ENCODE measurements at places on chromosomes 13 and 19.

DNA sequence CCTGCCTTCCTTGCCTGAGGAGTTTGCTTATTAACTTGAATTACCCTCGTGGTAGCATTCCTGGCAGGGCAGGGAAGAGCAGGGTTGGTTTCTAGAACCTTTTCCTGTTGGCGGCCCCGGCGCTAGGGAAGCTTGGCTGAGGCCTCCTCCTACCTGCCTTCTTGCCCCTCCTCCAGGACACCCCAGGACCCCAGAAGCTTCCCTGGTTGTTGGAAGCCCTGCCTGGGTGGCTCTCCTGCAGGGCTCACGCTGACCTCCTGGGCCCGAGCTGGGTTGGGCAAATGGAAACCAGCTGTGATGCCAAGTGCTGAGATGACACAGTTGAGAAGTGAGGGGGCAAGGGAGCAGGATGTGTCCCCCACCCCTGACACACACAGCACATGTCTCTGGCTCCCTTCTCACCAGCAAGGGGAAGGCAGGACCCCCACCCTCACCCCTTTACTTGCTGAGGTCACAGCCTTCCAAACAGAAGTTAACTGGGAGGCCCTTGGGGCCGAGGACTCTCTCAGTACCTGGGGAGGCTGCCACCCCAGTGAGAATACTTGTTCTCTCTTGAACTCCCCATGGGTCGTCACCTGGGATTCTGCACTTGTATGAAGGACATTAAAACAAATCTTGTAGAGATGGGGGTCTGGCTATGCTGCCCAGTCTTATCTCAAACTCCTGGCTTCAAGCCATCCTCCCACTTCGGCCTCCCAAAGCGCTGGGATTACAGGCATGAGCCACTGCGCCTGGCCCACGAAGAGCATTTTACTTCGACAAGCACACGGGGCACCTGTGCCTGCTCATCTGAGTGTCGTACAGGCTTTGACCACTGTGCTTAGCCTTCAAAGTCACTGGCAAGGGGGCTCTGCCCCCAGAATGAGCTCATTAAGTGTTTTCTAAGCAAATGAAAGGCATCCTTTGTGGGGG, 10.5 kb downstream of the CEBPA start:
- DNase-seq: no peak

DNA sequence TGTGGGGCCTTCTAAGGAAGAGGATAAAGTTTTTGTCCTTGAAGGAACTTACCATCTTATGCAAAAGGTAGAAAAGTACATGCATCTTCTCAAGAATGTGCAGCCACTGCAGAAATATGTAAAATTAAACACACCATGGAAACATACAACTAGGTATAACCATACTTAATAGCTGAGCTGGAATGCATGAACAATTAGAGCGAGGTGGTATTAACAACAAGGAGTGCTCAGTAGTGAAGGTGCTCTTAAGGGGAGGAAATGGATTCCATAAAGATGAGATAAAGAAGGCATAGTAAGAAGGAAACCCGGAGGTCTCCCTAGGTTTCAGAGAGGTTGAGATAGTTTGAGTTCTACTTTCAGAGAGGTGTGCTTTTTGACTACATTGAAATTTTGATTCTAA, 415.9 kb downstream of the NDFIP2 start:
- no peak for DNase-seq

GRCh38 chr13:110403721-110404120, 96.6 kb downstream of the COL4A2 start:
- DNase-seq: no peak

DNA sequence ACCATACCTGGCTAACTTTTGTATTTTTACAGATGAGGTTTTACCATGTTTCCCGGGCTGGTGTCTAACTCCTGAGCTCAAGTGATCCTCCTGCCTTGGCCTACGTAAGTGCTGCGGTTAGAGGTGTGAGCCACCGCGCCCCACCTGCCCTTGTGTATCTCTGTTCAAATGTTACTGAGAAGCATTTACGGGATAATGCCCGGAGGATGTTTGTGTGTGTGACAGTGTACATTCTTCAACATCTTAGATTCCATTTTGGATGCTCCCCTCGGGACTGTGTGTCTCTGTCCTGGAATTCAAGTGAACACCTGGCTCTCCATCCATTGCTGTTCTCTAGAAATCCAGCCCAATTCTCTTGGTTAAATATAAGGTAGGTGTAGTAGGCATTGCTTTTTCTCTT, 93.7 kb downstream of the NLRP12 start:
- DNase-seq: no peak

GRCh38 chr13:112994084-112994780, 25.2 kb downstream of the MCF2L start:
- DNase-seq: no peak

GRCh38 chr13:40272776-40273139, 393.7 kb downstream of the FOXO1 start:
- no peak for DNase-seq

DNA sequence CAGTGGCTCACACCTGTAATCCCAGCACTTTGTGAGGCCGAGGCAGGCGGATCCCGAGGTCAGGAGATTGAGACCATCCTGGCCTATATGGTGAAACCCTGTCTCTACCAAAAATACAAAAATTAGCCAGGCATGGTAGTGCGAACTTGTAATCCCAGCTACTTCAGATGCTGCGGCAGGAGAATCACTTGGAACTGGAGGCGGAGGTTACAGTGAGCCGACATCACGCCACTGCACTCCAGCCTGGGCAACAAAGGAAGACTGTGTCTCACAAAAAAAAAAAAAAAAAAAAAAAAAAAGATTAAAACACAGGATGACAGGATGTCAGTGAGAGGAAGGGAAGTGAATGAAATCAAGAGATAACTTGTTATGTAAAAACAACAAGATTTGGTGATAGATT, 1158.5 kb downstream of the PCDH9 start:
- DNase-seq: no peak

DNA sequence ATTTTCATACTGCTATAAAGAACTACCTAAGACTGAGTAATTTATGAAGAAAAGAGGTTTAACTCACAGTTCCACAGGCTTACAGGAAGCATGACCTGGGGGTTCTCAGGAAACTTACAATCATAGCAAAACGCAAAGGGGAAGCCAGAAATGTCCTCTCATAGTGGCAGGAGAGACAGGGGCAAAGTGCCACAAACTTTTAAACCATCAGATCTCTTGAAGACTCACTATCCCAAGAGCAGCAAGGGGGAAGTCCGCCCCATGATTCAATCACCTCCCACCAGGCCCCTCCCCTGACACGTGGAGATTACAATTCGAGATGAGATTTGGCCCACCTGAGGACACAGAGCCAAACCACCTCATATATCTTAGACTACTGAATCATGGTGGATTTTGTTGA, 198.7 kb downstream of the KCTD12 start:
- DNase-seq: no peak

GRCh38 chr19:58586133-58586765, 13.1 kb upstream of the MZF1 start:
- DNase-seq: no peak

GRCh38 chr19:1284979-1285736, 515 bp upstream of the EFNA2 start:
- DNase-seq: no peak

DNA sequence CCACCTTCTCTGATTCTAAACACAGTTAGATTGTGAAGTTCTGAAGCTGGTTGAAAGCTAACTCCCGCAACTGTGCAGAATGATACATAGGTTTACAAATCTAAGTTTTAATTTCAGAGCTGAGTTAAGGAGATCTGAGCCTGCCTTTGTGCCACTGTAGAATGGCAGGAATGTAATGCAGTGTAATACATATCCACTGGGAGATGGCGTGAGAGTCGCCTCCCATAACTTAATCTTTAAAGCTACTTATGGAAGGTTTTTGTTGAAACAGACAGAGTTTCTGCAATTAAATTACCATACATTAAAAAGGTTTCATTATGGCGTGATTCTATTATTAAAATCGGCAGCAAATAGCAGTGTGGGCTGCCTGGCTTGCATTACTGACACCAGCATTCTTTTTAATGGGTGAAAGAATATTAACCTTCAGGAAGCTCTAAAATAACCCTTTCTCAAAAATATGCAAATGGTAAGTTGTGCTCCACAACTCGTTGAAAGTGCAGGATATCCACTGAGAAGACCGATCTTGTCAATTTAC, 257.4 kb downstream of the OLFM4 start:
- no peak for DNase-seq

- no peak for DNase-seq
Observed at GRCh38 chr13:29743201-29743786, 107.1 kb downstream of the UBL3 start.

DNA sequence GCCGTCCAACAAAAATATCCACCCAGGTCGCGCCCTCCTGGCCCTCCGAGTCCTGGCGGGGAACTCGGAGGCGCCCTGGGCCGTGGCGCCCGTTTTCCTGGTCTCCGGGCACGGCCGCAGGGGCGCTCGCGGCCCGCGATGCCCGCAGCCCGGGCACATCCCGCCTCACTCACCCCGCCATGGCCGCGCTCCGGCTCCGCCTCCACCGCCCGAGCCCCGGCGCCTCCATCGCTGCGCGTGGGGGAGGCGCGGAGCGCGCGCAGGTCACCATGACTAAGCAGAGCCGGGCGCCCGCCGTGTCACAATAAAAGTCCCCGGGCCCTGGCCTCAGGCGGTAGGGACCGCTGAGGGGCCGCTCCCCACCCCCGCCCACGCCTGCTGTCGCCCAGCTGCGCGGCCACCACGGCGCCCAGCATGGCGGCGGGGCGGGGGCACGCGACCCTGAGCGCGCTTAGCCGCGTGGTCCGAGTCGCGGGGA, 593 bp downstream of the KEAP1 start:
- DNase-seq: peak; percentile 94

DNA sequence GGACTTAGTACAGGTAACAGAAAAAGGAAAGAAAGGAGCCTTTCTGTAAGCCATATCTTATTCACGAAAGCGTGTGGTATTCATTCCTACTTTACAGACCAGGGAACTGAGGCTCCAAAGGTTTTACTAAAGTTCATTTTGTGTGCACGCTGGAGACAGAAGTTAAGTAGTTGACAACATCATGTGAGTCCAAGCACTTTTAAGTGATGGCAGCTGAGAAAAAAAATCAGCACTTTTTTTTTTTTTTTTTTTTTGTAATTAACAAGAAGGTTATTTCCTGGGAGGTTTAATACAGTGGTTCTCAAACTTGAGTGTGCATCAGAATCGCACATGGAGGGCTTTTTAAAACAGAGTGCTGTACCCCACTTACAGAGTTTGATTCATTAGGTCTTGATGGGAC, 2.0 kb downstream of the DNAJC3 start:
- DNase-seq: no peak

GRCh38 chr19:33763633-33764371, 32.9 kb upstream of the KCTD15 start:
- DNase-seq: no peak

DNA sequence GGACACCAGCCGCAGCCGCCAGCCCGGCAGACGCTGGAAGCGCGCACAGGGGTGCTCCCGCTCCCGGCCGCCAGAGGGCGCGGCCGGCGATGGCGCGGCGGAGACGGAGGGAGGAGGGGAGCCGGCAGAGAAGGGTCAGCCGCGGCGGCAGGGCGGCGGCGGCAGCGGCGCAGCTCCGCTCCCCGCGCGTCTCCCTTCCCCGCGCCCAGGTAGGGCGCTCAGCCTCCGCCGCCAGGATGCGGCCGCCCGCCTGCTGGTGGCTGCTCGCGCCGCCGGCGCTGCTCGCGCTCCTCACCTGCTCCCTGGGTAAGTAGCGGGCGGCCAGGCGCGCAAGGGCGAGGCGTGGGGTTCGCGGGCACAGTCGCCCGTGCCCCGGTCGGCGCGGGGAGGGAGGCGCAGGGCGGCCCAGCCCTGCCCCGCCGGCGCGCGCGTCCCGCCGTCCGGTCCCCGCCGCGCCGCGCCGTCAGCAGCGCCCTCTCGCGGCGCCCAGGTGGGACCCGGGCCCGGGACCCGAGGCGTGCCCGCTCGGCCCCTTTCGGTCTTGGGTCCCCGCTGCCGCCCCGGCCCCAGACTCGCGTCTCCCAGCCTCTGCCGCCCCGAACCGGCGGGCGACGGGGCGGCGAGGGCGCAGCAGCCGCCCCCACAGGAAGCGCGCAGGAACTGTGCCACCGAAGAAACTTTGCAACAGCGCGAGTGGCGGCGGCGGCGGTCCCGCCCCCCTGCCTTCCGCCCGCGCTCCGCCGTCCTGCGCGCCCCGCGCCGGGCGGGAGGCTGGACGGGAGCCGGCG, at the start of gene B3GLCT:
Gene B3GLCT, plus strand, starts transcription at position 127 of the 788 bp plus-strand sequence. Its CDS starts 110 bp downstream, at position 237.
- DNase-seq: peak; percentile 23

GRCh38 chr13:85216576-85216975, 582.6 kb downstream of the SLITRK6 start:
- no peak for DNase-seq

GRCh38 chr13:78409172-78409571, 194.2 kb downstream of the POU4F1 start:
- no peak for DNase-seq

DNA sequence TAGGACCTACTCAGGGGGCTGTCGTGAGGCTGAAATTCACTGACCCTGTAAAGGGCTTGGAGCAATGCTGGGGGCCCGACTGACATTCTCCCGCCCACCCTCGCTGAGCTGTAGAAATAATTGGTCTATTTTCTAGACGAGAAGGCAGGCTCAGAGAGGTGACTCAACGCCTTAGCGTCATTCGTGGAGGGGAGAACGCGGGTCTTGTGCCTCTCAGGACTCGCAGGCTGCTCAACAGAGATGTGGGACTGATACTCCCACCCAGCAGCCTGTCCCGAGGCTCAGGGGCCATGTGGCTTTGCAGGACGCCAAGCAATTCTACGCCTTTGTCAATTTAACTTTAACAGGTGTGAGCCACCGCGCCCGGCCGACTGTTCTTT, 23.6 kb upstream of the ASPDH start:
- no peak for DNase-seq

Measured in NCI-H2171 (cell line).